ENCODE measurements at places on chromosomes 12 and 14.

GRCh38 chr12:6777386-6777785 is 5.1 kb downstream of the LAG3 start:
- DNase-seq: no peak

GRCh38 chr12:78494911-78495310 is 369.7 kb upstream of the SYT1 start:
- DNase-seq: peak; percentile 42

GRCh38 chr12:52946797-52947547 is 1.9 kb upstream of the KRT18 start:
- no peak for DNase-seq

- DNase-seq: no peak
Observed at GRCh38 chr14:77490347-77490986, 8.1 kb downstream of the ISM2 start.

GRCh38 chr12:8779862-8780261 is 42.6 kb upstream of the A2ML1 start:
- DNase-seq: peak; percentile 27

- no peak for DNase-seq
Observed at GRCh38 chr12:107955966-107956643, 173.0 kb upstream of the WSCD2 start.

DNA sequence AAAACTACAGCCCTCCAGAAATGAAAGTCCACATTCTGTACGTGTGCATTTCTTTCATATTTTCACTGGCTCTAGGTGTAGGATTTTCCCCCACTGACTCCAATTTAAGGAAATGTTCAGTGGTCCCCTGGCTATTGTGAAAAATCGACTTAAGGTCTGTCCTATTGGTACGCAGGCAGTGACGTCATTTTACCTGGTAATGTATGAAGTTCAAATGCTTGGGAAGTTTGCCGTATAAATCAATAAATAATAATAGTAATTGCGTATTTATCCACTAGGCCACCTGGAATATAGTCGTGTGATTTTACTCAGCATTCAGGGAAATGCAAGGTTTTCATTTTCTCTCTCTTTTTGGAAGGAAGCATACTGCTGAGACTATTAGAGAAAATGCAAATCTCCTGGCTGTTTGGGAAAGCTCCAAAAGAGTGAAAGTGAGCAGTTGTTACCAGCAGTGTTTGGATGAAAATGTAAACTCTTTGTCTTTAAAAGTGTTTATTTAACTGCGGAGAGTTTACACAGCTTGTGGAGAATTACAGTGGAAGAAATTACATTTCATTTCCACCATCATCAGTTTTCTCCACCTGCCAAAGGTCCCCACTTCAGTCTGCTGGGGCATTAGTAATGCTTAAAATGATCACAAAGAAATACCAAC is 107.0 kb downstream of the EXOC5 start:
- DNase-seq: no peak

GRCh38 chr12:56839915-56840325 is 76.8 kb downstream of the HSD17B6 start:
- peak; percentile 69 for DNase-seq
